A673 (cell line): ENCODE measurements at places on chromosomes 12 and 14. TPM values are rescaled to one million over a fixed set of nuclear protein-coding genes. Genes with fewer than 3 reads are reported as not detected.
A peak's percentile ranks its signal among the peaks of the same experiment; 100 is the strongest.

DNA sequence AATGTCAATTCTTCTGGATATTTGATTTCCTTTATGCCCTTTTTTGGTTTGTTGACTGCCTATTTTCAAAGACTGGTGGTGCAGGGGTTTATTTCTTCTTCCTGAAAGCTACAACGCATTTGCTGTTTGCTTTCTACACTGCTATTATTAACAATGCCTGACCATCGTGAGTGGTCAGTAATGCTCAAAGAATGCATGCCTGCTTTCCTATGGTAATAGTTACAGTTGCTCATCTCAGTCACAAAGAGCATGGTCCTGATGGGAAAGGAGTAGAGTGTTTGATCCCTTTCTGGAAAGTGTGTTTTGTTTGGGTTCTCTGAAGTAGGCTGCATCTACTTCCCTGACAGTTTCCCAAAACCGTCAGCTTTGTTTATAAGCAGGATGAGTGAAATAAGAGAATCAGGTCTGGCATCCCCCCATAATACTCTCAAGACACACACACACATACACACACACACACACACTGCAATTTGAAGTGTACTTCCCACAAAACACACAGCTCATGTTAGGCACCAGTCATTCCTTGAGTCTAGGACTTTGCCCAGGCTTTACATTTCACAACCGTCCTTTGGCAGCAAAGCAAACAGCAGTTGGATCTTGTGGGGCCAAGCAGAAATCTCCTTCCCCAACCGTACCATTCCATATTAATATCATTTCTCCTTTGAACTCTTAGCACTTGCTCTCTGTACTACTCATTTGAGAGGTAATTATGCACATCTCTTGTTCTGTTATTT, 56.6 kb downstream of the SUDS3 start:
- H3K36me3 ChIP-seq = no peaks in the 10 kb centered on the region
- H3K27ac ChIP-seq = no peak overlapping the region
- peaks cover 6% of the 10 kb centered on the region for H3K4me1 ChIP-seq
- H3K4me3 ChIP-seq = no peak overlapping the region
- DNase-seq = no peak

DNA sequence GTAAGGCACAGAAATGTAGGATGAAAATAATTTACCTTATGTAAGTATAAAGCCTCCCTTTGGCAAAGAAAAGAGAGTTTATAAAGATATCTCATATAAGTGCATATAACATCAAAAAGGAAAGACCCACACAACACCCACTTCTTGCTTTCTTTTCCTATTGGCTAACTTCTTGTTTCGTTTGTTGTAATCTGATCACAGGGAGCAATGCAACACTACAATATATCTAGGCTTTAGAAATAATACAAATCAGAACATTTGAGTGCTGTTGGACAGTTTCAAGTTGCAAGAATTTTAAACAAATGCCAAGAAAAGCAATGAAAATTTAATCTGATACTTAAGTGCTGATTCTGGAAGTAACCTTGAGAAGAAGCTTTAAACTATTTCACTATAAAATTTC, 1.3 kb downstream of the FGD6 start:
- H3K36me3 ChIP-seq = no peaks in the 10 kb centered on the region
- peaks cover 12% of the 10 kb centered on the region for H3K4me1 ChIP-seq
- peak; percentile 53 for DNase-seq
- H3K27ac ChIP-seq = no peak overlapping the region
- peak overlapping the region; percentile 76 for H3K4me3 ChIP-seq
- H3K27me3 ChIP-seq = no peaks in the 10 kb centered on the region

GRCh38 chr12:111275308-111275707, 93.6 kb downstream of the PHETA1 start:
- peaks cover 3% of the 10 kb centered on the region for H3K4me1 ChIP-seq
- DNase-seq = no peak
- no peak overlapping the region for H3K4me3 ChIP-seq

GRCh38 chr12:132866251-132866828, 21.1 kb downstream of the CHFR start:
- no peaks in the 10 kb centered on the region for H3K27me3 ChIP-seq
- no peak overlapping the region for H3K27ac ChIP-seq
- H3K4me1 ChIP-seq = no peaks in the 10 kb centered on the region
- H3K4me3 ChIP-seq = no peak overlapping the region

Gene FSCB
- not detected in 2 replicates for total RNA-seq

Gene MEG3
- 51.0 and 58.7 TPM in 2 replicates for total RNA-seq

Gene KLRK1
- 0.17 TPM in 1 of 2 replicates, not detected in the other for total RNA-seq

Gene BEGAIN
- total RNA-seq = 0.84 and 1.3 TPM in 2 replicates
